ENCODE measurements at places on chromosomes 3 and 15.

GRCh38 chr3:124620600-124621063 lies 109.6 kb upstream of the UMPS start:
- peak; percentile 62 for DNase-seq

- no peak for DNase-seq
These were observed 100.9 kb upstream of the ARHGEF3 start for GRCh38 chr3:56902468-56903160.

DNA sequence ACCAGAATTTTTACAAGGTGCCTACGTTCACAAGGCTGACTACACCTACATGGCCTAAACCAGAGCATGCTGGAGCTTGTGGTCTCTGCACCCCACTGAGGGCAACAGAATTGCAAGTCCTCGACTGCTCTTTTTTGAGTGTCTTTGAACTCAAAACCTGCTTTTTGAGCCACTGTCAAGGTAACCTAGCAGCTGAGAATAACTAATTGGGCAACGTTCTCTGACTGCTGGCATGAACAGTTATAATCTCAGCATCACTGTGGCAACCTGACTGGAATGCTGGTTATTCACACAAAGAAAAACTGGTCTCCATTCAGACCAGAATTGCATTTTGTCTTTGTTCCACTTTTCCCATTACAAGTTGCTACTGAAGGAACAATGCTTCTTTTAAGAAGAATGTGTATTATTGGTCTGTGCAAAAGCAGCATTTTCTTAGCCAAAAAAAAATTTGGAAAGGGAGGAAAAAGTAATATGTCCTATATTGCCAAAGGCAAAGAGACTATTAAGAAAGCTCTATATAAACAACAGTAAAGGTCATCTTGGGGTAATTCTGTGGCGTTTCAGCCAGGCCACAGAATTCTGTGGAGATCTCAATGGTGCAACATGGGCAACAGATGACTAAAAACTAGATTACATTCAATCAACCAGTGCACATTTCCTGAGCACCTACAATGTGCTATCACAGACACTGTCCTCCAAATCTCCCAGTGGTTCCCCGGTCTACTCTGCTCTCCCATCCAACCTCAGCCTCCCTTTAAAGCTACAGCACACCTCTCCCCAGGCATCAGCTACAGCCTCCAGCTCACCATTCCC lies 76.8 kb downstream of the TNIK start:
- no peak for DNase-seq

DNA sequence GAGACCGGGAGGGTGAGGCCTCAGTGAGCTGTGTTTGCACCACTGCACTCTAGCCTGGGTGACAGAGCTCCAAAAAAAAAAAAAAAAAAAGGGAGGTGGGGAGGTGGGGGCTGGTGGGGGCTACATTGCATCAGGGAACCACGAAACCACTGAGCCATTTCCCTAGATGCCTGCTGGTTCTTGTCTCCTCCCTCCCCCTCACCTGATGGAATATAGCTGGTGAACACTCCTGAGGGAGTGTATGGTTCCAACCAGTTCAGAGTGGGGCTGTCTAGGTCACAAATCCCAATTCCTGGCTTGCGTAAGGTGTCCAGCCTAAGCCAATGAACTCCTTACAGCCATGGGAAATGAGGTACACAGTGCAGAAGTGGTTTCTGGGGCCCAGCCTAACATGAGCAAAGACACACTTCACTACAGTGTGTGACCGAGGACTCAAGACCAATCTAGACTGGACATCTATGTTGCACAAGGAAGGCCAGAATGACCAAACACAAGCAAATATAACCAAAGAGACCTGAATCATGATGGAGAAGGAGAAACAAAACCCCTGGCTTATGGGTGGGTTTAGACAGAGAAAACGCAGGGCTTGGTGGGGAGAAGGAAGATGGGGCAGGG lies 39.1 kb upstream of the OSBPL11 start:
- no peak for DNase-seq

- no peak for DNase-seq
These were observed 228.8 kb downstream of the DIPK2A start for GRCh38 chr3:144200466-144200865.

DNA sequence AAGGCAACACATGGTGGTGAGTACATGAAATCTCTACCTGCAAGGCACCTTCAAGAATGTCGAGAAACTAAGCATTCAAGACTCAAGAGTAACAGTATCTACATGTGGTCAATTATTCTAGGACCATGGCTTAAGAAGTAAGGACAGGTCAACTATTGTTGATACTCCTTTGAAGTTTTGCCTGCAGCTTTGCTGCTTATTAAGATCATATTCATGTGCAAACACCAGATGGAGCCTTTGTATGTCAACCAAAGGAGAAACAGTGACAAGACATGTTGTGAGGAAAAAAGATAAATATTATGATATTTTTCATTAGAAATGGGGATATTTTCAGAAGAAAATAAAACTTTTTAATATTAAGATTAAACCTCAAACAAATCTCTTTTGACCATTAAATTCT lies 52.3 kb upstream of the FGF7 start:
- DNase-seq: no peak

- DNase-seq: no peak
These were observed 526 bp downstream of the ADIPOQ start for GRCh38 chr3:186843039-186843432.

- no peak for DNase-seq
These were observed 33.3 kb downstream of the TM4SF18 start for GRCh38 chr3:149299938-149300801.

GRCh38 chr3:72177075-72178050 lies 392.4 kb upstream of the PROK2 start:
- DNase-seq: peak; percentile 20

All from activated CD4-positive, alpha-beta memory T cell treated with anti-CD3 and anti-CD28 coated beads for 36 hours (primary cell).